ENCODE measurements at places on chromosomes 1 and 21. TPM values are rescaled to one million over a fixed set of nuclear protein-coding genes. Genes with fewer than 3 reads are reported as not detected.

DNA sequence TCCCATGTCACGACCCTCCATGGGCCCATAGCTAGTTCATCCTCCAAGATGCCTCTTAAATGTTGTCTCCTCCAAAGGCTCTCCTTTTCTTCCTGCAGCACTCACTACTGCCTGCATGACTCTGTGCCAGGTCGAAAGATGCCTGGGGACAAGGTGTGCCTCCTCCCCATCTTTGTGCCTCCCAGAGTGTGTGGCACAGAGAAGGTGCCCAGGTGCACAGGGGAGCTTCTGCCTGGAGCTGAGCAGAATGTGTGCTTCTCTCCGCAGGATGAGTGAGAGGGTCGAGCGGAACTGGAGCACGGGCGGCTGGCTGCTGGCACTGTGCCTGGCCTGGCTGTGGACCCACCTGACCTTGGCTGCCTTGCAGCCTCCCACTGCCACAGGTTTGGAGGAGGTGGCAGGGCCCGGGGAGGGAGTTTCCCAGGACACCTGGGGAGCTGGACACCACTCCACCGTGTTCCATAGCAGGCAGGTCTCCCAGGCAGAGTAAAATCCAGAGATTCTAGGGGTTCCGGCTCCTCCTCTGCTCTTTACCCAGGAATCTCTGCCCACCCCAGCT lies 6.9 kb upstream of the PPM1J start:
- H3K36me3 ChIP-seq: no peaks in the 10 kb centered on the region
- peaks cover 23% of the 10 kb centered on the region for H3K4me1 ChIP-seq
- no peak for DNase-seq
- H3K27ac ChIP-seq: no peak overlapping the region
- H3K27me3 ChIP-seq: peaks cover 9% of the 10 kb centered on the region
- no peak overlapping the region for H3K4me3 ChIP-seq

DNA sequence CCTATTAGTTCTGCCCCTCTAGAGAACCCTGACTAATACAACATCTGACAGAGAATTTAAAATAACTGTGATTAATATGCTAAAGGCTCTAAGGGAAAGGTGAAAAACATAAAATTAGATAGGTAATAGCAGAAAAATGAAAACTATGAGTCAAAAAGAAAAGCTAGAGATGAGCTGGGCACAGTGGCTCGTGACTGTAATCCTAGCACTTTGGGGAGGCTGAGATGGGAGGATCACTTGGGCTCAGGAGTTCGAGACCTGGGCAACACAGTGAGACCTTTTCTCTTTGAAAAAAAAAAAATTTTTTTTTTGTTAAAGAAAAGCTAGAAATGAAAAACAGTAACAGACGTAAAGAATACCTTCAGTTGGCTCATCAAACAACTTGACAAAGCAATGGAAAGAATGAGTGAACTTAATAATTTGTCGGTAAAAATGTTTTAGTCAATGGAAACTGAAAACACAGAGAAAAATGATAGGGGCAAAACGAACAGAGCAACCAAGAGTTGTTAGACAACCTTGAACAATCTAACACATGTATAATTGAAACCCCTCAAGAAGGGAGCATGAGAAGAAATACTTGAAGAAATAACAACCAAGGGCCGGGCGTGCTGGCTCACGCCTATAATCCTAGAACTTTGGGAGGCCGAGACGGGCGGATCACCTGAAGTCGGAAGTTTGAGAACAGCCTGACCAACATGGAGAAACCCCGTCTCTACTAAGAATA lies 132.9 kb upstream of the GFI1 start:
- H3K4me1 ChIP-seq: peaks cover 16% of the 10 kb centered on the region
- no peaks in the 10 kb centered on the region for H3K27me3 ChIP-seq
- H3K4me3 ChIP-seq: no peak overlapping the region

DNA sequence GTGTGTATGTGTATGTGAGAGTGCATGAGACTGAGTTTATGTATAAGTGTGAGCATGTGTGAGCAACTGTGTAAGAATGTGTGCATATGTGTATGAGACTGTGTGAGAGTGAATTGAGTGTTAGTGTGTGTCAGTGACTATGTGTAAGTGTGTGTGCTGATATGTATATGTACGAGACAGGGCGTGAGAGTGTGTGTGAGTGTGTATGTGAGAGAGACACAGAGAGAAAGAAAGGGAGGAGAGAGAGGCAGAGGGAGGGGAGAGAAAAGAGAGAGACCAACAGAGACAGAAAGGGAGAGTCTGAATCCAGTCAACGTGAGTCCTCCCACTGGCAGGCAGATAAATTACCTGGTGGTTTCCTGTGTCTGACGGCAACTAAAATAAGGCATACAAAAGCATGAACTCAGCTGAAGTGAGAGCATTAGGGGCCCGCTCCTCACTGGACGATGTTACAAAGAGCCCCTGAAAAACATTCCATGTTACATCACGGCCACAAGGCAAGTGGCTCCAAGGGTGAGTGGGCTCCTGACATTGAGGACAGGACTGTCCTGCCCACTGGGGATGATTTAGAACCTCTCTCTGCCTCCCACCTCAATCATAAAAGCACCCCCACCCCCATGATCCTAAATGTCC lies 66.6 kb upstream of the TIAM1 start:
- H3K27me3 ChIP-seq: no peaks in the 10 kb centered on the region
- H3K4me3 ChIP-seq: no peak overlapping the region
- H3K4me1 ChIP-seq: peaks cover 10% of the 10 kb centered on the region
- no peak overlapping the region for H3K27ac ChIP-seq
- no peaks in the 10 kb centered on the region for H3K36me3 ChIP-seq

GRCh38 chr1:237863234-237863633 lies 27.5 kb downstream of the ZP4 start:
- H3K27ac ChIP-seq: no peak overlapping the region
- H3K36me3 ChIP-seq: no peaks in the 10 kb centered on the region
- no peak overlapping the region for H3K4me3 ChIP-seq
- peaks cover 4% of the 10 kb centered on the region for H3K27me3 ChIP-seq
- DNase-seq: no peak
- no peaks in the 10 kb centered on the region for H3K4me1 ChIP-seq

Gene BCAS2
- 46.5 TPM for total RNA-seq

- no peak for DNase-seq
- no peak overlapping the region for H3K4me3 ChIP-seq
- no peaks in the 10 kb centered on the region for H3K36me3 ChIP-seq
- no peaks in the 10 kb centered on the region for H3K27me3 ChIP-seq
- H3K4me1 ChIP-seq: no peaks in the 10 kb centered on the region
Measured at GRCh38 chr1:1162597-1163537, 10.8 kb upstream of the TTLL10 start.

DNA sequence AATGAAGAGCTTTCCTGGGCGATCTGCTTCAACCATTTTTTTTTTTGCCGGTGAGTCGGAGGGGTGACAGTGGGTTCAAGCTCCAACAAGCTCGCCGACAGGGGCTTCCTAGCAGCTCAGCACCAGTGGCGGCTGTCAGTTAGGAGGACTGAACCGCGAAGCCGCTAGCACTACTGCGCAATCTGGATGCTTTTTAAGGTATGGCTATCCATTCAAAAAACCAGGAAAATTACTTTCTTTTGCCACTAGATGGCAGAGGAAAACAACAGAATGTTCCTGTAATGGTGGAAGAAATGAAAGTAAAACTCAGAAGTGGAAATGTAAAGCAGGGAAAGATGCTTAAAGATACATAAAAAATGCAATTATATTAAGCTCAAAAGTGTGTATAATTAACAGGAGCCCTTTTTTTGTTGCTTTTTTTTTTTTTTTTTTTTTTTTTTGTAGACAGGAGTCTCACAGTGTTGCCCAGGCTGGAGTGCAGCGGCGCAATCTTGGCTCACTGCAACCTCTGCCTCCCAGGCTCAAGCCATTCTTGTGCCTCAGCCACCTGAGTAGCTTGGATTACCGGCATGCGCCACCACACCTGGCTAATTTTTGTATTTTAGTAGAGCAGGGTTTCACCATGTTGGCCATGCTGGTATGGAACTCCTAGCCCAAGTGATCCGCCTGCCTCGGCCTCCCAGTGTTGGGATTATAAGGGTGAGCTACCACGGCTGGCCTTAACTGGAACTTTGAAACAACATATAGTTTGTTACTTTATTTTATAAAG lies 8.5 kb downstream of the KYAT3 start:
- peaks cover 48% of the 10 kb centered on the region for H3K36me3 ChIP-seq
- H3K27me3 ChIP-seq: no peaks in the 10 kb centered on the region
- peak overlapping the region; percentile 47 for H3K27ac ChIP-seq
- peak; percentile 42 for DNase-seq
- peak overlapping the region; percentile 27 for H3K4me3 ChIP-seq
- H3K4me1 ChIP-seq: peaks cover 80% of the 10 kb centered on the region

Gene CD1B
- total RNA-seq: not detected

Gene CELA3A
- not detected for total RNA-seq

- no peak overlapping the region for H3K27ac ChIP-seq
- no peaks in the 10 kb centered on the region for H3K4me1 ChIP-seq
- no peak overlapping the region for H3K4me3 ChIP-seq
- peaks cover 13% of the 10 kb centered on the region for H3K27me3 ChIP-seq
- no peak for DNase-seq
Measured at GRCh38 chr1:178483251-178483957, 13.4 kb downstream of the CLEC20A start.

Gene ANKRD34A
- total RNA-seq: 3.7 TPM

Gene CELA3B
- total RNA-seq: not detected

Gene ETV3L
- not detected for total RNA-seq

DNA sequence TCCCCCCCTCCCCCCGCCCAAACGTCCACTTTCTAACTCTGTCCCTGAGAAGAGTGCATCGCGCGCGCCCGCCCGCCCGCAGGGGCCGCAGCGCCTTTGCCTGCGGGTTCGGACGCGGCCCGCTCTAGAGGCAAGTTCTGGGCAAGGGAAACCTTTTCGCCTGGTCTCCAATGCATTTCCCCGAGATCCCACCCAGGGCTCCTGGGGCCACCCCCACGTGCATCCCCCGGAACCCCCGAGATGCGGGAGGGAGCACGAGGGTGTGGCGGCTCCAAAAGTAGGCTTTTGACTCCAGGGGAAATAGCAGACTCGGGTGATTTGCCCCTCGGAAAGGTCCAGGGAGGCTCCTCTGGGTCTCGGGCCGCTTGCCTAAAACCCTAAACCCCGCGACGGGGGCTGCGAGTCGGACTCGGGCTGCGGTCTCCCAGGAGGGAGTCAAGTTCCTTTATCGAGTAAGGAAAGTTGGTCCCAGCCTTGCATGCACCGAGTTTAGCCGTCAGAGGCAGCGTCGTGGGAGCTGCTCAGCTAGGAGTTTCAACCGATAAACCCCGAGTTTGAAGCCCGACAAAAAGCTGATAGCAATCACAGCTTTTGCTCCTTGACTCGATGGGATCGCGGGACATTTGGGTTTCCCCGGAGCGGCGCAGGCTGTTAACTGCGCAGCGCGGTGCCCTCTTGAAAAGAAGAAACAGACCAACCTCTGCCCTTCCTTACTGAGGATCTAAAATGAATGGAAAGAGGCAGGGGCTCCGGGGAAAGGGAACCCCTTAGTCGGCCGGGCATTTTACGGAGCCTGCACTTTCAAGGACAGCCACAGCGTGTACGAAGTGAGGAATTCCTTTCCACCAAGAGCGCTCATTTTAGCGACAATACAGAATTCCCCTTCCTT lies 158.1 kb downstream of the RUNX1 start:
- no peaks in the 10 kb centered on the region for H3K27me3 ChIP-seq
- H3K27ac ChIP-seq: peak overlapping the region; percentile 76
- H3K4me3 ChIP-seq: peak overlapping the region; percentile 66
- peaks cover 39% of the 10 kb centered on the region for H3K4me1 ChIP-seq
- DNase-seq: peak; percentile 33

Gene AJAP1
- total RNA-seq: not detected

Gene SLAMF7
- 82.2 TPM for total RNA-seq

Gene CFHR4
- not detected for total RNA-seq

DNA sequence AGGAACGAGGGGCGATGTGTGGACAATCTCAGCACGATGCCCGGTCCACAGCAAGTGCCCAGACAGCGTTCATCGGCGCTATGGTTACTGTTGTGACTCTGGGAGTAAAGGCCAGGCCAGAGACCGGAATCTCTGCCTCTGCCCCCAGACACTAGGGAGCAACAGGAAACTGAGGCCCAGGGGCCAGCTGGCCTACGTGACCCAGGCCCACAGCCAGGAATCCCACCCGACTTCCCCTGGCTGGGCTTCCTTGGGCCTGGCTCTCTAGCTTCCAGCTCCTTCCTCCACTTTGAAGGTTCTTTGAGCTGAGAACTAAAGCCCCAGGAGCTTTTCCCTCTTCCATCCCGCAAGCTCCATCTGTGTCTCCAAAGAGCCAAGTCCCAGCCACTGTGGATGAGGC lies 4.6 kb downstream of the LRP8 start:
- no peak for DNase-seq
- H3K27me3 ChIP-seq: no peaks in the 10 kb centered on the region
- peaks cover 31% of the 10 kb centered on the region for H3K36me3 ChIP-seq
- peaks cover 18% of the 10 kb centered on the region for H3K4me1 ChIP-seq
- H3K4me3 ChIP-seq: no peak overlapping the region

GRCh38 chr1:46467183-46467504 lies 22.5 kb upstream of the DMBX1 start:
- H3K36me3 ChIP-seq: no peaks in the 10 kb centered on the region
- H3K4me1 ChIP-seq: peaks cover 10% of the 10 kb centered on the region
- no peak for DNase-seq
- H3K27ac ChIP-seq: no peak overlapping the region
- peak overlapping the region; percentile 69 for H3K4me3 ChIP-seq
- peaks cover 41% of the 10 kb centered on the region for H3K27me3 ChIP-seq

- H3K4me1 ChIP-seq: no peaks in the 10 kb centered on the region
- H3K27me3 ChIP-seq: no peaks in the 10 kb centered on the region
- no peaks in the 10 kb centered on the region for H3K36me3 ChIP-seq
- no peak for DNase-seq
Measured at GRCh38 chr1:69824932-69825331, 257.2 kb downstream of the LRRC7 start.

Gene GSTM4
- 8.8 TPM for total RNA-seq

Gene KPRP
- not detected for total RNA-seq

Data from activated naive CD4-positive, alpha-beta T cell treated with anti-CD3 and anti-CD28 coated beads for 36 hours (primary cell).